ENCODE measurements at places on chromosomes 13 and 19.

GRCh38 chr13:42820451-42820850, 39.1 kb downstream of the FAM216B start:
- no peak for DNase-seq

GRCh38 chr19:40223135-40223822, 3.2 kb downstream of the CCNP start:
- no peak for DNase-seq

DNA sequence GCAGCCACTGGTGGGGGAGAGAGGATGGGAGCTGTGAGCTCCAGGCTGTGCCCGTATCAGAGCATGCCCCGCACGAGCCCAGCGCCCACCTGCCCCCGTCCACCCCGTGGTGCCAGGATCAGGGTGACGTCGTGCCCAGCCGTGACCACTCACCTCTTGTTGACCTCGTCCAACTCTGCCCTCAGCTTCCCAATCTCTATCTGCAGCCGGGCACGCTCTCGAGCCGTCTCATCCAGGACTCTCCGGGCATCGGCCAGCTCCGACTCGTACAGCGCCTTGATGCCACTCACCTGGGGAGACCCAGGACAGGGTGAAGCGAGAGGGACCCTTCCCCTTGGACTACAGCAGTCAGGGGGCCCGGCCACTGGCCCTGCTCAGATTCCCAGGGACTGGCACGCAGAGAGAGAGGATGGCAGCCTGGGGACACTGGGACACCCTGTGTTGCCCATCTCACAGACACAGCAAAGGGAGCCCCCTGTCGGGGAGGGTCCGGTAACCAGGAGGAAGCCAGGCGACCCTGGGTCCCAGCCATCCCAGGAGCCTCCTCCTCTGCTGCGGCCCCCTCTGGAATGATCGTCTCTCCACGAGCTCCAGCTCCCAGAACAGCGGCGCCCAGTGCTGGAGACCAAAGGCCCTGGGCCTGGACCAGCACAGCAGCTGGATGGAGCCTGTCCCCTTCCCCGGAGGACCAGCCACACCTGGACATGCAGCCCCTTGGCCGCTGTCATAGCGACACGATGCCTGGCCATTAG, 12.3 kb downstream of the LMNB2 start:
- DNase-seq: no peak

GRCh38 chr13:34156841-34157365, 339.0 kb downstream of the RFC3 start:
- no peak for DNase-seq

DNA sequence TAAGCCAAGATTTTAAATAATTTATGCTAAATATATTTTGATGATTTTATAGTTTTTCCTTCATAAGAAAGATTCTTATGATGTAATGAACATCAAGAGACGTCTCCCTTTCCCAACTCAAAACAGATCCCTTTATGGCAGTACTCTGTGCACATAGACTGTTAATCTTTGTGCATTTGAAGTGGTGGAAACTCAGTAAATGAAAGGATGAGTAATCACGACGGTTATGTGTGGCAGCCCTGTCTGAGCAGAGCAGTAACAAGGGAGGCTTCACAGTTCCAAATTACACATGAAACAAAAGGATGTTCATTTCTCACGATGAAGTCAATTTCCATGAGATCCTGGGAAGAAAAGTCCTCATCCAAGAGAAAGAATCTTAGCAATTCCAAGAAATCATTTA, 498.1 kb downstream of the KLF5 start:
- no peak for DNase-seq

- no peak for DNase-seq
Observed at GRCh38 chr19:50490411-50490811, 13.8 kb upstream of the GARIN5A start.

DNA sequence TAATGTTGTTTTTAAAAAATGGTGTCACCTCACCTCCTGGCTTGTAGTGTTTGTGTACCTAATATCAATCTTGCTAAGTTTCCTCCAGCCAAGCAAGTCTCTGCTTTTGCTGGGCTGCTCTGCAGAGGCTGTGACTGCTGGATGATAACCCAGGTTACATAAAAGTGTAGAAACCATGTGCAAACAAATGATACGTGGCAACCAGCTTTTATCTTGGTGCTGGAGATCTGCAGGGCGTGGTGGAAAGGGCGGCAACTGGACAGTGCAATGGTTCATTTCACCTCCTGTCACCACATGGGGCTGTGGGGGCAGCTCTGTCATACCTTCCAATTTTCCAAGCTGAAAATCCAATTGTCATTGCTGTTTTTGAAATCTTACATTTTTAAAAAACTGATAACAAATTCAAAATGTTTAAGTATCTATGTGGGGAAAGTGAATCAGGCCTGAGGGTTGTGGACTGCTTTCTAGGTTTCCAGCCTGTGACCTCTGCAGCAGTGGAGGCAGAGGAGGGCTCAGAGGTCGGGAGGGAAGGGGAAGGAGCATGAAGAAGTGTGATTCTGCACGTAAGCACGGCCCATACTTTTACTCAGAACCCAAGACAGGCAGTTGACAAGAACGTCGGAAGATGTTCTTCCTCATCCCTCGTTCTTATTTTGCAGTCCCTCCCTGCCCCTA, 9.7 kb downstream of the GPR42 start:
- no peak for DNase-seq

GRCh38 chr19:10826846-10827245, 9.2 kb downstream of the TMED1 start:
- DNase-seq: no peak

DNA sequence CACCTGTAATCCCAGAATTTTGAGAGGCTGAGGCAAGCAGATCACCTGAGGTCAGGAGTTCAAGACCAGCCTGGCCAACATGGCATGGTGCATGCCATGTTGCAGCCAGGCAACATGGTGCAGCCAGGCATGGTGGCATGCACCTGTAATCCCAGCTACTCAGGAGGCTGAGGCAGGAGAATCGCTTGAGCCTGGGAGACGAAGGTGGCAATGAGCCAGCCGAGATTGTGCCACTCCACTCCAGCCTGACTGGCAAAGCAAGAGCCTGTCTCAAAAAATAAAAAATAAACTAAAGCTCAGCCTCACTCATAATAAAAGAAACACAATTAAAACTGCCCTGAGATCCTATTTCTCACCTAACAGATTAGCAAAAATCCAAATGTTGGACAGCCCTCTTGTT, 49.7 kb upstream of the MAP3K10 start:
- DNase-seq: no peak

- no peak for DNase-seq
Observed at GRCh38 chr13:30394751-30395191, 27.5 kb upstream of the UBE2L5 start.

DNA sequence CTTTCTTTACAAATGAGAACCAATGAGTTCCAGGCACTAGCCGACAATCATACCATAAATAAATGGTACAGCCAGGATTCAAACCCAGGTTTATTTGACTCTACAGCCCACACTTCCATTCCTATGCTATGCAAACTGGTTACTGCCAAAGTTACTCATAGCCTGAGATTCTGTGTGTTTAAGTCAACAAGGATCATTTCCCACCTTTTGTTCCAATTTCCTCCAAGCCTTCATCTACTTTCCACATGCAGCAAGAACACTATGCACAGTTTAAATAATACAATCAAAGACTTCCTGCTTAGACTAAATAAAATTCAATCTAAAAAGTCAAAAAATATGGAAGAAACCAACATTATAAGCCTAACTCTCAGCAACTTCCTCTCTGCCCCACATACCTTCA, 59.2 kb upstream of the KLF12 start:
- DNase-seq: no peak

DNA sequence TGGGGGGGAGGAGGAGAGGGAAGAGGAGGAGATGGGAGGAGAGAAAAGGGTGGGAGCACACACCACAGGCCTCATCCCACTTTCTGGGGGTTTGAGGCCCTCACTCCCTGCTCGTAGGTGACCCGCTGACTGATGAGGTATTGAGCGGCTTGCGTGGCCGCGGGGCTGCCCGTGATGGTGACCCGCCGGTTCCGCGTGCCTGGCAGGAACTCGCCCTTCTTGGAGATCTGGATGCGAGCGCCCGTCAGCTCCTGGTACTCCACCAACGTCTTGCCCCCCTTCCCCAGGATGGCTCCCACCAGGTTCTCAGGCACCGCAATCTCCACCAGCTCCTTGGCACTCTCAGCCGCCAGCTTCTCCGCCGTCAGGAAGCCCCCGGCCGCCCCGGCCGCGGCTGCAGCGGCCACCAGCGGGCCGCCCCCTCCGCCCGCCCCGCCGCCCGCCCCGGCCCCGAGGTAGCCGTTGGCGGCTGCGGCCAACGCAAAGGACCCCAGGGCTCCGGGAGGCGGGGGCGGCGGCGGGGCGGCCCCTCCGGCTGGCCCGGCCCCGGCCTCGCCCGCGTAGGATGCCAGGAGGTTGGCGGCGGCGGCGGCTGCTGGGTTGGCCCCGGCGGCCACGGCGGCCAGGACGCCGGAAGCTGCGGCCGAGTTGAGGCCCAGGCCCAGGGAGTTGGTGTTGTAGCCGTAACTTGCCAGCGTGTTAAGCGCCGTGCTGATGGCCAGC, 25.4 kb upstream of the NANOS2 start:
- no peak for DNase-seq

GRCh38 chr19:45346449-45346848, 5.9 kb downstream of the KLC3 start:
- no peak for DNase-seq

GRCh38 chr19:53461866-53462265, 5.7 kb upstream of the ZNF813 start:
- DNase-seq: no peak

DNA sequence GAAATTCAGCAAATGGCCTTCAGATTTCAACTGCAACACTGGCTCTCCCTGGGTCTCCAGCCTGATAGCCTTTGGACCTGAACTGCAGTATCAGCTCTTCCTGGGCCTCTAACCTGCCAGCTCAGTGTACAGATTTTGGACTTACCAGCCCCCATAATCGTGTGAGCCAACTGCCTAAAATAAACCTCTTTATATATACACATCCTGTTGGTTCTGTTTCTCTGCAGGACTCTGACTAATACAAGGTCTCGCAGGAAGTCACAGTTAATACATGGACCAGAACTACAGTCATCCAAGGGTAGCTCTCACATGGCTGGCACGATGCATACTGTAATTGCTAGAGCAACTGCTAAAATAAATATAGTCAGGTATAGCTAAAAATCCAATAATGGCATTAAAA, 85.1 kb downstream of the KATNAL1 start:
- no peak for DNase-seq

DNA sequence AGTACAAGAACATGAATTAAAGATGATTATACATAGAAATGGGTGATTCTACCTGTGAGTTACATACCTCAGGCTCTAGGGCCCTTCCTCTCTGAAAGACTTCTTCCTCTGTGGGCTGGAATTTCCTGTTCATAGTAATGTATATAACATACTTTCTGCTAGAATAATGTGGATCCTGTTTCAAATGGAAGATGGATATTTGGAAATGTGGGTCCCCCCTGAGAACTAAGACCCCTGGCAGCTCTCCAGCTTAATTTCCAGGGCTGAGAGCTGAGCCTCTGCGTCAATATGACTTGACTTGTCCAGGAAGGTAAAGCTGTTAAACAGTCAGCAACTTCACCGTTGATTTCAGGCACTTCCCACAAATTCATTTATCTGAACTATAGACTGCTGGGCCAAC, 296.3 kb downstream of the NALCN start:
- no peak for DNase-seq

- no peak for DNase-seq
Observed at GRCh38 chr13:111370570-111371535, 50.4 kb downstream of the TEX29 start.

DNA sequence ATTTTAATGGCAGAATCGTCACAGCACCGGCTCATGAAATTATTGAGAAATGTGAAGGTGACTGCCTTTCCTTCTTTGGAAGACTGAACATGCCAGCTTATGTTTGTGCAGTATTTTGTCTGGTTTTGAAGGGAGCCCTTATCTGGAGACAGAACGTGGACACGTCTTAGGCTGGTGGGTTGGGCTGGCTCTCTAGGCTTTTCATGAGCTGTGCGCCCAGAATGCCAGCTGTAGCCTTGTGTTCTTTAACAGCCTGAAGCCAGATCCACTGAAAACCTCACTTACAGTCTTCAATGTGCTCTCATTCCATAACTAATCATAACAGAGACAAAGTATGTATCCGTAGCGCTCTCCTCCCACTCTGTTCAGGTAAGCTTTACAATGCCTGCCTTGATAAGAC, 184.4 kb upstream of the HTR2A start:
- DNase-seq: no peak

DNA sequence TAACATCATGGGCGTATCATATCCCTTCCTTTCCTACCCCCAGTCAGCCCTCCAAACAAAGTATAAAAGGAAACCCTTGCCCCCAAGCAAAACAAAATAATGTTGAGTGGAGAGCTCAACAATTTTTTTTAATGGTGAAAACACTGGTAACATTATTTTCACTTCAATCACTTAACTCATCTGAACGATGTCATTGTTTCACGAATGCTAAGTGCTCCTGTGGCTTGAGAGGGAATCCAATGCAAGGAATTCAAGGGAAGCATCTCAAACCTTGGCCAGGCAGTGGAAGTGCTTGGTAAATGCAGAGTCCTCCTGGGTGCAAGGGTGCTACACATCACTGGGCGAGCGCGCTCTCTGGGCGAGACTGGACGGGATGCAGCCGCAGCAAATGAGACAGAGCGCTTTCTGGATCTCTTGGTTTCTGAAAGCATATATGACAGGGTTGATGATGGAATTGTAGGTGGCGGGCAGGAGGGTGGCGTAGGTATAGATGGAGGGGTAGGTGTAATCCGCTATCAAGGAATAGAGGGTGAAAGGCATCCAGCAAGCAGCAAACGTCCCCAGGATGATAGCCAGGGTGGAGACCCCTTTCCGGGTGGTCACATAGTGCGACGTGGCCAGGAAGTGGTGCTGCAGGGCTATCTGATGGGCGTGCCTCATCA, 2.0 kb downstream of the GPR12 start:
- DNase-seq: no peak

DNA sequence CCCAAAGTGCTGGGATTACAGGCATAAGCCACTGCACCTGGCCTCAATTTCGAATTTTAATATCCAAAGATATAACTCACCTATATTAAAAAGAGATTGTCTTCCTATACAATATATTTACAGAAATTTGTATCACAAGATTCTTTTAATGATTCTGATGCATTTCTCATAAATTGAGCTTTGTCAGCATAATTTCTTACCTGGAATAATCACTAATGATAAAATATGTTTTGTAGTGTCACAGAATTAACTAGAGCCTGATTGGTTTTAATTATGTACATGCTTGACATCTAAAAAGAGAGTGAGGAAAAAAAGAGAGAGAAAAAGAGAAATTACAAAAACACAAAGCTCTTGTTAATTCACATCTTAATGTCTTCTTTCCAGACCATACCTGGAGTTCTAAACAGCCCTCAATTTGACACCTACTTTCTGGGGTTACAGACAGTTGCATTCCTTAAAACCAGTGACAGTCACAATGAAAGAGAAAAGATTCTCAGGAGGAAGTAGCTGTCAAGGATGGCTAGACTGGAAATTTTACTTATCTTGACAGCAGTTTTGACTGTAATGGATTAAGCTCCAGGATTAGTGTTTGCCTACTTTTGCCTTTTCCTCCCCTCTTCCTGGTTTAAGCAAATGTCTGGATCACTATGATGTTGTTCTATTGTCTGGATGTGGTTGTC, 214.4 kb downstream of the SPRY2 start:
- DNase-seq: no peak

- no peak for DNase-seq
Observed at GRCh38 chr13:110155072-110155471, 151.9 kb downstream of the COL4A1 start.

GRCh38 chr19:1112268-1113029, 8.7 kb downstream of the GPX4 start:
- no peak for DNase-seq

- DNase-seq: no peak
Observed at GRCh38 chr19:41166944-41167804, 25.8 kb upstream of the CYP2S1 start.

- no peak for DNase-seq
Observed at GRCh38 chr13:36872621-36873020, 47.4 kb downstream of the SMAD9 start.
